ENCODE measurements at places on chromosomes 1 and 21. TPM values are rescaled to one million over a fixed set of nuclear protein-coding genes. Genes with fewer than 3 reads are reported as not detected.

GRCh38 chr1:177700856-177701255, 269.0 kb downstream of the SEC16B start:
- no peak for DNase-seq

- DNase-seq: peak; percentile 65
Observed at GRCh38 chr1:241990040-241990439, 8.9 kb downstream of the MAP1LC3C start.

Gene MPZ
- 3.2 TPM for total RNA-seq

Gene OR2L8
- not detected for total RNA-seq

Gene LCE3A
- not detected for total RNA-seq

DNA sequence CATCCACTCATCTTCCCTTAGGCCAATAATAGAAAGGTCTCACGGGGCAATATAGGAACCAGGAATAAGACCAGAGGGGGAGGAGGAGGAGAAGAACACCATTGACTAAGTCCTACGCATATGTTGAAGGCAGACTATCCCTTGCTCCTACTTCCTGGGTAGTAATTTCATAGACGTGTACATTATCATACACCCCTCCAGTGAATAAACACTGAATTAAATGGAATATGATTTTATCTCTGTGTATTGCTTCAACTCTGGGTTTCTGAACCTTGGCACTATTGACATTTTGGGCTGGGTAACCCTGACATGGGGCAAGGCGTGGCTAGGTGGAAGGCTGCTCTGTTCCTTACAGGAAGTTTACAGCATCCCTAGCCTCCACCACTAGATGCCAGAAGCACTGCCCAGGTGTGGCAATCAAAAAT, 17.3 kb upstream of the FHAD1 start:
- no peak for DNase-seq

Gene KRTAP19-3
- total RNA-seq: not detected

DNA sequence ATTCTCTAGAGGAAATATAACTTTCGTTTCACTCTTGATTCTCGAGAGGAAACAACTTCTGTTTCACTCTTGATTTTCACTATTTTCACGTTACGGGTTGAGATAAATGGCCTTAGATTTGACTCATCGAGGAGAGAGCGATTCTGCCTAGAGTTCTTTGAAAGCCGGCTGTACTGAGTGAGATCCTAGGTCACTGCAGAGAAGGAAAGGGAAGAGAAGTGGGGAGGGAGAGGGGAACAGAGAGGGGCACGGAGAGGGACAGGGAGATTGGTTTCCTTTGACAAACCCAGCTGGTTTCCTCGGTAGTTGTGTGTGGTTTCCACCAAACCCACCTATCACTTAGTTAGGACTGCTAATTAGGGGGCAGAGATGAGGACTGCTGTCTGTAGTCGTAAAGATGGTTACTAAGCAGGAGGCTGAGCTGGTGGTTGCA, 21.6 kb upstream of the GPR137B start:
- no peak for DNase-seq

DNA sequence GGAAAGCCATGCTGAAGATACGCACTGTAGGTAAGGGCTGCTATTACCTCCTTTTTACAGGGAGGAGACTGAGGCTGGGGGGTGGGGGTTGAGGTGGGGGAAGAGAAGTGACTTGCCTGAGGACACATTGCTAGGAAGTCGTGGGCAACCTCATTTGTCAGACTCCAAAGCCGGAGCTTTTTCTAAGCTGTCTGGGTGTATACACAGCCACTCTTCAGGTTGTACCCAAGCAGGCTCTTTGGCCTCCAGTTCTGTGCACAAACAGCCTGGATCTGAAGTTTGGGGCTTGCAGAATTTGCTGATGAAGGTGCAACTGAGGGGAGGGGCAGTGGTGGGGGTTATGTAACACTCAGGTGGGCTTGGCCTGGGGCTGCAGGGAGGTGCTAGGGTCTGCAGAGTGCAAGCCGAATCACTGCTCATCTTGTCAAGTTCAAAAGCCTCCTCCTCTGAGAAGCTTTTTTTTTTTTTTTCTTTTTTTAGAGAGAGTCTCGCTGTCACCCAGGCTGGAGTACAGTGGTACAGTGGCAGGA, 16.9 kb downstream of the TINAGL1 start:
- no peak for DNase-seq

DNA sequence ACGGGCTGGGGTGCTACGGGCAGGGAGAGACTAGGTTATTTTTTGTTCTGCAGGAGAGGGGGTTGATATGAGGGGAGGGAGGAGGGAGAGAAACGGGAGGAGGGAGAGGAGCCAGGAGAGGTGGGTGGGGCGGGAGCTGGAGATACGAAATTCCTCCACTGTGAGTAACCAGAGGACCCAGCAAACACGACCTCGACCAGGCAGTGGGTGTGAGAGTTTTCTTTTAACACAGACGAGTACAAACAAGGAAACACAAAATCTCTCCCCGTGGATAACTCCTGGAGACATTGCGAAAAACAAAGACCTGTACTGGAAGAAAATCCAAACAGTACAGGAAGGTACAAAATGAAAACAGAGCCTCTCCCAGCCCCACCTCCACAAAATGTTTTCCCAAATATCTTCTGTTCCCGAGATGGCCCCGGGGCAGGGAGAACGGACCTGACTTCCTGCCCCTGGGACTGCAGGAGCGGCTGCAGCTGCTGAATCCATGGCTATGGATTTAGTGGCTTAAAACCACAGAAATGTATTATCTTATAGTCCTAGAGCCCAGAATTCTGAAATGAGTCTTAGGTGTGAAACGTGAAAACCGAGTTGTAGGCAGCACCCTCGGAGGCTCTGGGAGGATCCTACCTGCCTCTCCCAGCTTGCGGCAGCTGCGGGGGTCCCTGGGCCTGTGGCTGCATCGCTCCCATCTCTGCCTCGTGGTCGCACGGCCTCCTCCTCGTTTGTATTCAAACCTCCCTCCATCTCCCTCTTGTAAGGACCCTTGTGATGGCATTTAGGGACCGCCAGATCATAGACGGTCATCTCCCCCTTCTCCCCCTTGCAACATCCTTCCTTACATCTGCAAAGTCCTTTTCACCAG, 82.2 kb downstream of the RIPK4 start:
- peak; percentile 56 for DNase-seq

Gene GABPA
- total RNA-seq: 16.8 TPM

Gene RHCE
- 0.71 TPM for total RNA-seq

DNA sequence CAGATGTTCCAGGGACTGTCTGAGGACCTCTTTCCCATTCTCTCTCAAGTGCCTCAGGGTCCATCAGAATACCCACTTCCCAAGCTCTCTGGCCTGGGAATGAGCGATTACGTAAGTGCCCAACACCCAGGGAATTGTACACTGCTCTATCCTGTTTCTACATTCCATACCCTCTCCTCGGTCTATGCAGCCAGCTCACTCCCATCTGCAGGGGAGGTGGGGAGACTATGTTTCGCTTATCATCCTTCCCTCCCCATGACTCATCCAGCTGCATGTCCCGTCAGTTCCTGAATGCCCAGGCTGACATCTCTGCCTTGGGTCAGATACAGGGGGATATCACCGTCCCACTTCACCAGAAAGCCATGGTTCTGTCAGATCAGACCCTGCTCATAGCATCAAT, 34.5 kb upstream of the CD1D start:
- no peak for DNase-seq

Gene LCE2B
- total RNA-seq: not detected

- DNase-seq: no peak
Observed at GRCh38 chr1:156420205-156421061, 51.4 kb downstream of the RHBG start.

DNA sequence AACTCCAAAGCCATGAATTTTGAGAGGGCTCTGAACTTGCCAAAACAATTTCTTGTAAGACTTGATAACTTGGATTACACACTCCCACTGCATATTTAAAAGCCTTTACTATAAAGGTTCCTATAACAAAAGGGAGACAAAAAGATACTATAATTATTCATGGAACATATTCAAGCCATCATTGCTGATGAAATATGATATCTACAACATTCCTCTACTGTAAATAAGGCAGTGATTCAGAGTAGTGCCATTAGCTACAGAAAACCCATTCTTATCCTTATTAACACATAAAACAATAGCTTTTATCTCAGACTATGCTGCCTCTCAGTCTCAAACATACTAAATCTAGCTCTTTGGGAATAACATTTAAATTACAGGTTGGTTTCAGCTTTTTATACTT, 675.5 kb upstream of the CXADR start:
- DNase-seq: no peak

Gene SRGAP2C
- total RNA-seq: 16.9 TPM

DNA sequence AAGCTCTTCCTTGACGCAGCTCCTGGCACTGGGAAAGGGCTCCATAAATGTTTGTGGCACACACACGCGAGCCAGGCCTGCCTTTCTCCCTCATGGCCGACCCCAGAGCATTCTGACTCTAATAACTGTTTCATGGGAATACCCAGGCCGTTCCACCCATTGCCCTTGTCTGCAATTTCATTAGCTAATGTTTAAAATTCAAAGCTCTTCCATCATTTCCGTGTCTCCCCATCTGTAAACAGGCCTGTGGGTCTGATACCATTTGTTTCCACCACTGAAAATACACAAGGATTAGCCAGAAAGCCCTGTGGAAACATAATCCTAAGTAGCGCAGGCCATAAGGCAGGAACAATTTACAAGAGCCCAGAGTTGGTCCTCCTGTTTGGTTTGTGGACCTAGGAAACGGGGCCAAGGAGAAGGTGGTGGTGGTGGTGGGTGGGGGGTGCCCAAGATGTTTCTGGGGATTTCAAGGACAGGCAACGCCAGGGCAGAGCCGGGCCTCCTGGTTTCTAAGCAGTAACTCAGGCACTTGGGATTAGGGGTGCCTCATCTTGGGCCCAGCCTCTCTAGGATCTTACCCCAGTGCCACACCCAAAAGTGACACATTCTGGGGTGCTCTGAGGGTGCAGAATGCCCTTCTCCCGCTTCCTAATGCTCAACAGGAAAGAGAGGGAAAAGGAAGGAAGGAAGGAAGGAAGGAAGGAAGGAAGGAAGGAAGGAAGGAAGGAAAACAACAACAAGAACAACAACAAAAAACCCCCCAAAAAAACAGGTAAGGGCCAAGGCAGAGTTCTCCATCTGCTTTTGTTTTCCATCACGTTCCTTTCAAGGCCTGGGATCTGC, 79.4 kb downstream of the SSBP3 start:
- no peak for DNase-seq

DNA sequence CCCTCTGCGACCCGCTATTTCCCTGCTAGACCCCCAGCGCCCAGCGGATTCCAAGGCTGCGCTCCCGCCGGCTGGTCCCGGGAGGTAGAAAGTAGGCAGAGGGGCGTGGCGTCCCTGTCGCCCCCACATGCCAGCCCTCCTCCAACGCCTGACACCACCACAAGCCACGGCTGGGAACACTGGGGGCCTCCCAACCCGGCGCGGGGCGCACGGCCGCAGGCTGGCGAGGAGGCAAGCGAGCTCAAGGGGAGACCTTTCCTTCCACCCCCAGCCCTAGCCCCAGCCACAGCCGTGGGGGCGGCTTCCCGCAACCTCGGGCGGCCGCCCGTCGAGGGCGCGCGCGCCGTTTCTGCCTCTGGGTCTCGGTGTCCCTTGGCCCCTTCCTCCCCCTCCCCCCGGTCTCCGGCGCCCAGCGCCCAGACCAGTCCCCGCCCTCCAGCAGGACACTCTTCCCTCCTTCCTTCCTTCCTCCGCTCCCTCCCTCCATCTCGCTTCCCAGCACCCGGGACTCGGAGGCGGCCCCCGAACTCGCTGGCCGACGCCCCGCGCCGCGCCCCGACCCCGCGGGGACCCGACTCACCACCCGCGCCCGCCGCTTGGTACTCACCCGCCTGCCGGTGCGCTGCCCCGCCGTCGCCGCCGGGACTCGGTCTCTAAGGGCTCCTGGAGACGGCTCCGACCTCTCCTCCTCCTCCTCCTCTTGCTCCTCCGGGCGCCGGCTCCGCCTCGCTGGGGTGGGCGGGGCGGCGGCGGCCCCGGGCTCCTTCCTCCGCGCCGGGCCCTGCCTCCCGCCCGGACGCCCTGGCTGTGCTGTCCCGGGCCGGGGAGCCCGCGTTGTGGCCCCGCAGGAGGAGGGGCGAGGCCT, at the start of gene GNG12:
Gene GNG12, minus strand, starts transcription at position 731 of the 865 bp plus-strand sequence. CDS start 125,781 bp downstream, outside the sequence.
- peak; percentile 79 for DNase-seq
